Globus pallidus (tissue), 1 donor: ENCODE measurements at places on chromosomes 11 and 22.

DNA sequence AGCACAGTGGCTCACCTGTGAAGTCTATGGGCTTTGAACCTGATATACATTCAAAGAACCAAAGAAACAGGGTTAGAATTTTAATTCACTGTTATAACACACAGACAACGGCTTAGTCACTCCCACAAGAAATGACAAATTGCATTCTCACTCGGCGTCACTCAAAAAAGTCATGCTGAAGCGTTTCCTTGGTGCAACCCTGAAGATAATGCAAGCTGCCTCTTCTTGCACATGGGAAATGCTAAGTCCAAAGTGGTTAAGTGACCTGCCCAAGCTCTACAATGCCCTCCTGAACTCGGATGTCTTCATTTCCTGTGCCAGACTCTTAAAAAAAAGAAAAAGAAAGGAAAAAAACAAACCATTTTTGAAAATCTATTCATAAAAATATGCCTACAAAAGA, 10.0 kb downstream of the LGR4 start:
- no peak for DNase-seq

DNA sequence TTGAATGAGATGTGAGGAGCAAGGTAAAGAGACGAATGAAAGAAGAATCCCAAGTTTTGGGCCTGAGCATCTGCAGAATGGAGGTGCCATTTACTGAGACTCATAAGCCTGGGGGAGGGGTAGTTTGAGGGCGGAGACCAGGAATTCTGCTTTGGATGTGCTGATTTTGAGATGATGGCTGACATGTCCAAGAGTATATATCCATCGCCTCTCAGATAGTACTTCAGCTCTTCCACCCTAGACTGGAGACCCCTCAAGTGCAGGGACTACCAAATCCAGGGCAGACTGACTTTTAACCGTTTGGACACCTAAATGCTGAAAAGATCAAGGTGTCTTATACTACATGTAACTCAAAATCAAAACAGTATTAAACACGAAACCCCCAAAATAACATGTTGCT, 1.3 kb upstream of the SDF2L1 start:
- DNase-seq, result no peak

GRCh38 chr22:42951093-42951710, 63.7 kb downstream of the PACSIN2 start:
- DNase-seq, result no peak

GRCh38 chr11:8102965-8103364, 22.0 kb downstream of the TUB start:
- no peak for DNase-seq

- DNase-seq, result no peak
These were observed 18.0 kb downstream of the CNTF start for GRCh38 chr11:58640386-58641023.

DNA sequence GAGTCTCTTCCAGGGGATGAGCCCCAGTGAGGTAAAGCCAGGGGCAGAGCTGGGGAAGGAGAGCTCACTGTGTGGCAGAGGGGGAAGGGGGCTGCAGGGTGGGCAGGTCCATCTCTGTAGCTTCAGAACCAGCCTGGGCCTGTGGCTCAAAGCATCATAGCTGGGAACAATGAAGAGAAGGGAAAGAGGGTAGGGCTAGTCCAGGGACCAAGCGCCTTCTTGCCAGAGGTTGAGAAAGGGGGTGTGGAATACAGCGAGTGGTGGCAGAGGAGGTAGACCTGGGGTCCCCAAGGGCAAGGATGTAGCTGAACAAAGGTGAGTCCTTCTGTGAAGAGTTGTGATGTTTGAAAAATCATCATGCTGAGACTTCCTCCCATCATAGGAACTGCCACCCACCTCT, 1.2 kb upstream of the PLA2G3 start:
- no peak for DNase-seq
